NCI-H1417 treated with DMSO at 0.1 percent for 48 hours (cell line): ENCODE measurements at places on chromosomes 11 and 22.

GRCh38 chr11:130424613-130425140 is 3.7 kb downstream of the ADAMTS8 start:
- DNase-seq, result no peak

DNA sequence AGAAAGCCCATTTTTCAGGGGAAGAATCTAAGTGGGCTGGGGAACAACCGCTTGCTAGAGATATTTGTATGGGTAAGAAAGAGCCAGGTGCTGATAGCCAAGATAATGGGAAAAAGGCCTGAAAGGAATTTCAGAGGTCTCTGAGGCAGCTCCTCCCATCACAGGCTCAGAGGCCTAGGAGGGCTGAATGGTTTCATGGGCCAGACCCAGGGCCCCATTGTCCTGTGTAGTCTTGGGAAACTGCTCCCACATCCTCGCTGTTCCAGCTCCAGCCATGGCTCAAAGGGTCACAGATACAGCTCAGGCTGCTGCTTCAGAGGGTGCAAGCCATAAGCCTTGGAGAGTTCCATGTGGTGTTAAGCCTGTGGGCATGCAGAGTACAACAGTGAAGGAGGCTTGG is 73.2 kb upstream of the ARHGAP20 start:
- no peak for DNase-seq

DNA sequence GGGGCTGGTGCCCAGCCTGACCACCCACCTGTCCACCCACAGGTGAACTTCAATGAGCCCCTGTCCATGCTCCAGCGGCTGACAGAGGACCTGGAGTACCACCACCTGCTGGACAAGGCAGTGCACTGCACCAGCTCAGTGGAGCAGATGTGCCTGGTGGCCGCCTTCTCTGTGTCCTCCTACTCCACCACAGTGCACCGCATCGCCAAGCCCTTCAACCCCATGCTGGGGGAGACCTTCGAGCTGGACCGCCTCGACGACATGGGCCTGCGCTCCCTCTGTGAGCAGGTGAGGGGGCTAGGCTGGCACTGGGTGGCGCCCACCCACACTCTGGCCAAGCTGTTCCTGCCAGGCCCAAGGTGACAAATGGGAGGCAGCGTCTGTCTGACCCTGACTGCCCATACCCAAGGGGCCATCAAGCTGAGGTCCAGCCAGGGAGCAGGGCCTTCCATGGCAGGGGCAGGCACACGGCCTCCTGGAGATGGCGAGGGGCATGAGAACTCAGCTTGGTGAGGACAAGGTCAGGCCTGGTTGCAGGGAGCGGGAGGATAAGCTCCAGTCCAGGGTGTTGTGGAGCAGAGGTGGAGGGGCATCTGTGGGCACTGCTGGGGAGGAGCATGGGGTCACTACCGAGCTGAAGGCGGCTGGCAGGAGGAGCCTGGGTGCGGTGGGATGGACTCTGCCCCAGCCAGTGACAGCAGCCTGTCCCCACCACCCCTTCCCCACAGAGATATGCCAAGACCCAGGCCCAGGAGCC is 77.7 kb downstream of the MORC2 start:
- no peak for DNase-seq

- no peak for DNase-seq
Observed at GRCh38 chr11:57815476-57815875, 53.9 kb downstream of the CTNND1 start.

GRCh38 chr11:61966734-61967115 is 709 bp downstream of the FTH1 start:
- DNase-seq, result no peak

- no peak for DNase-seq
Observed at GRCh38 chr11:127656116-127656836, 655.7 kb upstream of the KIRREL3 start.

DNA sequence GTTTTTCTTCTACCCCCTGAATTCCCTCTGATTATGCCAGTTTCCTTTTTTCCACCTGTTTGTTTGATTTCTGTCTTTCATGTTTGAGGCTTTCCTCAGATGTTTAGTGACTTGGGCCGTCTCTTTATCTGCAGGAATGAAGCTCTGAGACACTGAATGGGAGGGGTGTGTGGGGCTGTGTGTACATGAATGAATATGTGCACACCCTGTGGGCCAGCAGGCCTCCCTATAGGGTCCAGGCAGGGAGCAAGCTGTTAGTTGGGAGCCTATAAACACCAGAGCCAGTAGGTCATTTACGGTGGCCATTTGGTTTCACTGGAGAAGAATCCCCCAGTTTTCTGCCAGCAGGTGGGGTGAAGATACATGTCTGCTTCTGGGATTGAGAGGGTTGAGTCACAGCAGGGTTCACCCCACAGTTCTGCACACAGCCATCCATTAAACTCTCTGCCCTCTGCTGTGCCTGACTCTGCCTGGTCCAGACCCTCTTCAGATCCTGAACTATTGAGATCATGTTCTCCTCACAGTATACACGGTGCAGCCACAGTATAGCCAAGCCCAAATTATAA is 34.8 kb downstream of the BARX2 start:
- DNase-seq, result no peak

GRCh38 chr11:133041928-133042882 is 490.1 kb downstream of the OPCML start:
- no peak for DNase-seq

DNA sequence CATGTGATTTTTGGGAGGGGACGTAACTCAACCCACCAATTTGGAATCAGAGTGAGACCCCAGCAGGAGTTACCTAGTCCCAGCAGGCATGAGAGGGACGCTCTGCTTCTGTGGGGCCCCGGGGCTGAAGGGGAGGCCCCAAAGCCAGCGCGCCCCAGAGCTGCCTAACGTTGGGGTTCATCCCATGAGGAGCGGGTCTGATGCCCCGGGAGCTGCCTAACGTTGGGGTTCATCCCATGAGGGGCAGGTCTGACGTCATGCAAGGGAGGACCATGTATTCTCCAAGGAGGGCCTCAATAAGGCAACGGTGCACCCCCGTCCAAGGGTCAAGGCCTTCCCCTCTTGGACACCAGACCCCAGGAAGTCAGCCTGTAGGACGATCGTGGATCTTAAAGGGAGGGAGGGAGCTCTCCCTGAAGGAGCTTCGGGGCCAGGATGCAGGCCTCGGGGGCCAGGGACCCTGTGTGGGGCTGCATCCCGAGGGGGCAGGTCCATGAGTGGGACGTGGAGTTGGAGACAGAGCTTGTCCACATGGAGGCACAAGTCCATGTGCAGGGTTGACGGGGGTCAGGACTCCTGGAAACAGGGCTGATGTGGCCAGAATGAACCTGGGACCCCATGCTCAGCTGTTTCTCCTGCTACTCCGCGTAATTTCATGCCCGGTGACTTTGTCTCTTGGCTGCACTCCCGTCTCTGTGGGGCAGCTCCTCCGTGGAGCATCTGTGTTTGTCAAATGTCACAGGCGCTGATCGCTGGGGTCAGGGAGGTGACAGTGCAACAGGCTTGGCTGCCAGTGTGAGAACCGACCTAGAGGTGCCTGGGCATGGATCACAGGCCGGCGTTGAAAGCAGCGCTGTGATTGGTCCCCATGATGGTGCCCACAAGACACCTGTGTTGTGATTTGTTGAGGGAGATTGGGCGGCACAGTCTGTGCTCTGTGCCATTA is 1029.1 kb downstream of the BRD1 start:
- DNase-seq, result no peak

DNA sequence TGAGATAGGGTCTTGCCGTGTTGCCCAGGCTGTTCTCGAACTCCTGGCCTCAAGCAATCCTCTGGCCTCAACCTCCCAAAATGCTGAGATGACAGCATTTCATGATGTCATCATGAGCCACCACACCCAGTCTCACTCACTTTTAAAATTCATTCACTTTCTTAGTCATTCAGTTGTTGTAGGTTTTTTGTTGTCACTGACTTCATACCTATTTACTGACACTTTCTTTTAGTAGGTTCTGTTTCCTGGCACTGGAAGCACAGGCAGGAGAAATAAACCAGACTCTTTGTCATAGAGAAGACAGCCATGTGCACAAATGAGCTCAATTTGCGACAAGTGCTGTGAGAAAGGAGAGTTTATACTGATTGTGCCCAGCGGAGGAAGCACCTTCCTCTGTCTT is 10.5 kb downstream of the ART5 start:
- DNase-seq, result no peak

DNA sequence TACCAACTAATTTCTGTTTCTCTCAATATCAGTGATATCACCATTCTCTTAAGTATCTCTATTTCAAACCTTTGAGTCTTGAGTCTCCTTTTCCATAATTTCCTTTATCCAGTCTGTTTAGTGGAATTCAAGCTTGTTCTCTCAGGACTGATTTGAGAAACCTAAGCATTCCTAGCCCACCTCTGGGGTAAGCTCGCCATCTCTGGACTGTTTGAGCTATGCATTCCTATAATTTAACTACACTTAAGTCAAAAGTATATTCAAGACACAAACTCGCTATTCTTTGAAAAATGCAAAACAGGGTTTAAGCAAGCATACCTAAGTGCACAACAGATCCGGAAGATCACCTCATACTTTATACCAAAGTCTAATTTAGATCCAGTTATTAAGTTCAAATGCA is 2.1 kb upstream of the DLAT start:
- no peak for DNase-seq

DNA sequence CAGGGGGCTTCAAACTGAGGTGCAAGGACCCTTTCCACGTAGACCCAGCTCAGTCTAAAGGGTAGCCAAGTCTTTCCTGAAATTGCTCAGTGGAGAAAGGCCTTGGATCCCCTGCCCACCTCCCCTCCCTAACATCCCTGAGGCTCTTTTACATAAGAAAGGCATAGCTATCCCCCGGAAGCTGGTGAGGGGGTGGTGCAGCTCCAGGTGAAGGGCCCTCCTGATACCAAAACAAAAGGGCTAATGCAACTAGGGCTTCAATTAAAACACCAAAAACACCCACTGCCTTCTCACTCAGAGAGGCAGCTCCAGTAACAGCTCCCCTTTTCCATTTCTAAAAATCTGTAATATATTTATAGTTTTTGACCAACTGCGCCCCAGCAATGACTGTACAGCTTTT is 5.8 kb downstream of the SHANK2 start:
- DNase-seq, result peak; percentile 12

DNA sequence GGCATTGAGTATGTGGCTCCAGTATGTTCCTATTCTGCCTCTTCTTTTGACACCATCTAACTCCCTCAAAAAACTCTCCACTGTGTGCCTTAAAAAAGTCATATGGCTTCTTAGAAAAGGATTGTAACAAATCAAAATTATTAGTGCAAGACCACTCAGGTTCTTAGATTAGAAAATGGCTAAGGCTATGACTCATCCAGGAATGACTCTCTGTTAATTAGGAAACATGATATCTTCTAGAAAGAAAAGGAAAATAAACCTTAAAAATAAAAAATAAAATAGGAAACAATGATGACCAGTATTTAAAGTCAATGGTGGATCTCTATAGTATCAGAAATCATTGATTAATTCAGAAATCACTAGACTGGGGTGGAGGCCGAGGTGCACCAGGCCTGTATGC is 21.7 kb downstream of the SLC25A17 start:
- no peak for DNase-seq

- no peak for DNase-seq
Observed at GRCh38 chr11:11420899-11421285, 67.8 kb upstream of the CSNK2A3 start.

DNA sequence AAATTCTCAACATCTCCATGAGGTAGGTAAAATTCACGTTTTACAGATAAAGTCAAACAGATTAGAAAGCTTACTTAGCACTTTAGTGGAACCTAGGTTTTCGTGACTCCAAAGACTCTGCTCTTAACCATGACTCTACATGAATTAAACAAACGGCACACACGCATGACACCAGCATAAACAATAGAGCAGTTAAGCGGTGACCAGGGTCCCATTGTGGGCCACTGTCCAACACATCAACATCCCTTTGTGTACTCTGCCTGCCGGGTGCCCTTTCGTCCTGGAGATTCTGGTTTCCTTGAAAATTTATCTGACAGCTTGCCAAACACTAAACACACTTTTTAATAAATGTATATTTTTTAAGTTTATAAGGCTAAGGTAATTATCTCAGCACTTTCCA is 941.7 kb downstream of the OPCML start:
- DNase-seq, result no peak

DNA sequence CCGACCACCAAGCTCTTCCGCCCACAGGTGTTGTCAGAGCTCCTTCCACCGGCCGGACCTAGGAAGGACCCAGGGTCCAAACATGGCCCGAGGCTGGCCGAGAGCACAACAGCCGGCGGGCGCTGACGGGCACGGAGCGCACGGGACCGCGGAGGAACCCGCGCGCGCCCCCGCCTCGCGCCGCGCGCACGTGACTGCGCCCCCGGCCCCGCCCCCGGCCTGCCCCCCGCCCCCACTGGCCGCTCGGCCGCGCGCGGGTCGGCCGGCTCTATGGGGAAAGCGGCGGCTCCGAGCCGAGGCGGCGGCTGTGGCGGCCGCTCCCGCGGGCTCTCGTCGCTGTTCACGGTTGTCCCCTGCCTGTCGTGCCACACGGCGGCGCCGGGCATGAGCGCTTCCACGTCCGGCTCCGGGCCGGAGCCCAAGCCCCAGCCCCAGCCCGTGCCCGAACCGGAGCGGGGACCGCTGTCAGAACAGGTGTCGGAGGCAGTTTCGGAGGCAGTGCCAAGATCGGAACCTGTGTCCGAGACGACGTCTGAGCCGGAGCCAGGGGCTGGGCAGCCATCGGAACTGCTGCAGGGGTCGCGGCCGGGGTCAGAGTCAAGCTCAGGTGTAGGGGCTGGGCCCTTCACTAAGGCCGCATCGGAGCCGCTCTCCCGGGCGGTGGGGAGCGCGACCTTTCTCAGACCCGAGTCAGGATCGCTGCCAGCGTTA is at the start of gene OSBP2:
Gene OSBP2 (plus strand): TSS at position 235 of the 711 bp plus-strand sequence. CDS start 36 bp downstream, at position 271.
- no peak for DNase-seq

- DNase-seq, result no peak
Observed at GRCh38 chr22:48475661-48476345, 1351.9 kb downstream of the BRD1 start.

DNA sequence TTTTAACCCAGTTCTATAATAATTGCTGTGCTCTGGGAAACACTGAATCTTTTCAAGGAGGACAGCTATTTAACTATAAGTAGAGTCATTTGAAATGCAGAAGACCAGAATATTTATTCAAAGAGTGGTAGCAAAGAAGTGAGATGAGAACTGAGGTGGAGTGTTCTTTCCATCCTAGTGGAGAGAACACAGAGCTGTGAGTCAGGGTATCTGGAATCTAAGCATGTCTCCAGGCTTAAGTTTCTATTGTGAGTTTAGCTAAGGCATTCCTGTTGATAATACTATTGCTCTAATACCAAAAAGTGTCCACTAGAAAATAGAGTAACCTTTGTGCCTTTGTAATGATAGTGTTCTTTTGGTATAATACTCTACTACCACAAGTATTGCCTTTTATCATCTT is 32.4 kb downstream of the JAM3 start:
- DNase-seq, result no peak

GRCh38 chr22:29342577-29343312 is 27.2 kb upstream of the RASL10A start:
- no peak for DNase-seq

- no peak for DNase-seq
Observed at GRCh38 chr22:35301372-35301874, 1.7 kb downstream of the TOM1 start.

GRCh38 chr22:40668611-40669411 is 10.5 kb upstream of the MCHR1 start:
- DNase-seq, result no peak

GRCh38 chr11:73274722-73275380 is 2.7 kb downstream of the P2RY6 start:
- DNase-seq, result no peak
